ENCODE measurements at places on chromosomes 4 and X.

DNA sequence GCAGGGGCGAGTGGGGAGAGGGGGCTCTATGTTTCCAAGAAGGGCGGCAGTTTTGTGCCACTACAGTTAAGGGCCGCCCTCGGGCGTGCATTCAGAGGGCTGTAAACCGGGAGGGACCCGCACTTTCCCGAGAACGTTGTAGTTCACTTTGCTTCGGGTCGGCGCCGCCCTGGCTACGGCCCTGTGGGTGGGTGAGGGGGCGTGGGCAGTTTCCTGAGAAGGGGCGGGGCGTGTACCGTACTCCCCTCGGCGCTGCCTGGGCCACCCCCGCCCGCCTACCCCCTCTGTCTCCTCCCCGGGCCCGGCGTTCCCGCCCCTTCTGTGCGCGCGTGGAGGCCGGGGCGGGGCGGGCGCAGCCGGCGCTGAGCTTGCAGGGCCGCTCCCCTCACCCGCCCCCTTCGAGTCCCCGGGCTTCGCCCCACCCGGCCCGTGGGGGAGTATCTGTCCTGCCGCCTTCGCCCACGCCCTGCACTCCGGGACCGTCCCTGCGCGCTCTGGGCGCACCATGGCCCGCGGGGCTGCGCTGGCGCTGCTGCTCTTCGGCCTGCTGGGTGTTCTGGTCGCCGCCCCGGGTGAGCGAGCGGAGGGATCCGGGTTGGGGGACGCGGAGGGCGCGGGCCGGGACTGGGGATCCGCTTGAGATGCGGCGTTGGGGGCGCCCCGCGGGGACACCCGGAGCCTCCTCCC, at the start of gene CD99:
TSS of gene CD99 (plus strand) at position 440 of the 687 bp plus-strand sequence. CDS start at position 506, 66 bp downstream.
- peak; percentile 97 for DNase-seq

GRCh38 chrX:155876704-155877103, 4.4 kb upstream of the VAMP7 start:
- no peak for DNase-seq

DNA sequence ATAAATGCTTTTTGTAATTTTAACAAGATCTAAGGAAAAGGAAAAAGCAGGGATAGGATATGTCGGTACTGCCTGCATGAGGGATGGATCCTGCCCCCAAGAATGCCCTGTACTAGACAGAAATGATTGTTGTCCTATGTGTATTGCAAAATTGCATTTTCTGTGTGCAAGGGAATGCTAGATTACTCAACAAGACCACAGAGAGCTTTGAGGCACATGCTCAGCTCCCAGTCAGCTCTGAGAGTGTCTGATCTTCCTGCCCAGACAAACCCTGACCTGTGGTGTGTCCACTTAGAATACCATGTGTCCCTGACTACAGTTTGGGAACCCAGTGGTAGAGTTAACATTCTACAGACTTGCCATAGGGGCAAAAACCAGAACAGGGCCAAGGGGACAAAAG, 129.2 kb upstream of the PAK3 start:
- no peak for DNase-seq

DNA sequence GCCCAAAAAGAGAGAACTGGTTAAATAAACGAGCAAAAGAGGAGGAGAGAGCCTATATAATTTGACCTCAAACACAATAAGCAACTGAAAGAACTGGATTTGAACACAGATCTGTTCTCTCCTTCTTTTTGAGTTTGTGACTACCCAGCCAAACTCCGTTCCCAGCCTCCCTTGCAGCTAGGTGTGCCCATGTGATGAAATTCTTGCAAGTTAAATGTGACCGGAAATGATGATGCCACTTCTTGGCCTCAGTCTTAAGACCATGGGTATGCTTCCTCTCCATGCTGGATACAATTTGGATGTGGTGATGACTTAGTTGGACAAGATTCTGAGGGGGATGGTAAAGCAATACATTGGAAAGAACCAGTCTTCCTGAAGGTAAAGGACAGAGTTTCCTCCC, 204.1 kb downstream of the PTTG2 start:
- DNase-seq, result no peak

- no peak for DNase-seq
These were observed 2.9 kb downstream of the RAPGEF2 start for GRCh38 chr4:159105761-159106243.

DNA sequence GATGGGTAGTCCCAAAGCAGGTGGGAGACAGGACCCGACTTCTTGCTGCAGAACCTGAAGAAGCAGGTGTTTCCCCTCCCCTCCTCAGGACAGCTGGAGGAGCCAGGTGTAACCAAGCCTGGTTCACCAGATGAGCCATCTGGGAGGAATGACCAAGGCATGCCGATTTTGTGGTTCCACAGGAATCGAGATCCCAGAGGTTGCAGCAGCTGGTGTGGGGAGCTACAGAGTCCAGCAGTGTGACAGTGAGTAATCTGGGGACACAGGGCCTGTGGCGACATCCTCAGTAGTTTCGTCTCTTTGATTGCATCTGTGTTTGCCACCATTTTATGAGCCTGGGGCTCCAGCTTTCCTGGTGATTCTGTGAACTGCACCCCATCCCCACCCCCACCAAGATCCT, 2.6 kb upstream of the NDP start:
- no peak for DNase-seq

- no peak for DNase-seq
These were observed 33.0 kb downstream of the TSPAN5 start for GRCh38 chr4:98625399-98625798.

GRCh38 chr4:17633600-17633999, 19.2 kb downstream of the MED28 start:
- no peak for DNase-seq

DNA sequence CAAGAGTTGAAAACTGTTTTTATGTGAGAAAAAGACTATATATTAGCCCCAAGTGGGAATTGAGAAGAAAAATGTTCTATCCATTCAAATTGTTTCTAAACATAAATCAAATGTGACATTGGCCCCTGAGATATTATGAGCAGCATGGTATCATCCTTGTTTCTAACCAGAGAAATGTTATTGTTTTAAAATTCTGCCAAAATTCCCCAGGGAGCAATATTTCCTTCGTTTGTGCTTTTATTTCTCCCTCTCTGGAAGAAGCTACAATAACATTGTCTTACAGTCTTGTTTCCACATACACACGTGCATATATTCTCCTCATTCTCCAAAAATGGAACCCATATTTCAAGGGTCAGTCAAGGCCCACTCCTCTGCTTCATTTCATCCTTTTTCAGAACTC, 46.7 kb downstream of the MAGEB17 start:
- DNase-seq, result no peak

GRCh38 chr4:97593248-97593647, 550.0 kb downstream of the STPG2 start:
- DNase-seq, result peak; percentile 23

All from Right ventricle myocardium superior (tissue), 1 donor.